HEK293T (cell line): ENCODE measurements at places on chromosomes 13 and 19.
A peak's percentile ranks its signal among the peaks of the same experiment; 100 is the strongest.

- no peak for DNase-seq
Measured at GRCh38 chr13:24389506-24389905, 80.1 kb downstream of the C1QTNF9 start.

DNA sequence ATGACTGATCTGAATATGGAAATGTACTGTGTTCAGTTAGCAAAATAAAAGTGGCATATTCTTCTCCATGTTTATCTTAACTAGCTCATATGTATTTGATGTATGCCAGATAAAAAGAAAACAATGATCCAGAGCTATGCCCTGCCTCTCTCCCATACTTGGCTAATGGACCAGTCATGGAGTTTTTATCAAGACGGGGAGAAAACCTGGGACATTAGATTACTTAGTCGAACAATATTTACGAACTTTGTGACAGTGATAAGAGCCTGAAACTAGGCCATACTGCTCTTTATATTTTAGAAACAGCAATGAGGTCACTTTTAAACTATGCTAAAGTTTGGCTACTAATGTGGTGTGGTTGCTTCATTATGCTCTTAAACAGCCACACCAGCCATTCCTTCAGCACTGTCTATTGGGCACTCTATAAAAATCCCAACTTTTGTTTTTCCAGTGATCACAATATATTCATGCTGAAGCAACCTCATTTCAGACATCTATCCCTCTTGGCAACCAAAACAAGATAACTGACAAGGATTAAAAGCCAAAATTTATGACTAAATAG is 265.0 kb downstream of the FGF14 start:
- no peak for DNase-seq

DNA sequence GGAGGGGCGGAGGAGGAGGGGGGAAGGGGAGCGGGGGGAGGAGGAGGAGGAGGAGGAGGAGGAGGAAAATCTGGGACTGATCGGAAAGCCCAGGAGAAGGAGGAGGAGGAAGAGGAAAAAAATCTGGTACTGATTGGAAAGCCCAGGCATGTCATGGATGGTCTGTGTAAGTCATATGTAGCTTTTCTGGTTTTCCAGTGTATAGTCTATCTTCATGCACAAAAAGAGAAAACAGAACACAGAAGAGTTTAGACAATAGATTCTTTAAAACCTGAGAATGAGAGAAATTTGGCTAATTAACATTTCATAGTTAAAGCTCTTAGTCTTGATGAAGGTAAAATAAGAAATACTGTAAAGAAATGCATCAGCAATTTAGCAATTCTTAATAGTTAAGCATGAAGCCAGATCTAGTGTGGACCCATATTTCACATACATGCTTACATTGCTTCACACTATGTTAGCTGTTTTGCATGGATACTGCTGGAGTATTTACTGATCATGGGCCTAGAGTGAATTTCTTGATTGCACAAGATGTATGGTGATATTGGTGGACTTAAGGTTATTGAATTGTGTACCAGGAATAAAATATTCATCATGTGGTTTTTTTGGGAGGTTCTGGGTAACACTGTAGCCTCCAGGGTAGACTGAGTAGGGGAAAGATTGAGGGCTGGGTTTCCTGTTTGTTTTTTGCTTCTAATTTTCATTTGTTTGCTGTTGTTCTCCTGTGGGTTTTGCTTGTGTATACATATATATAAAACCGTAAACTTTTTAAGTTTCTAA is 41.4 kb downstream of the SUCLA2 start:
- no peak for DNase-seq

- DNase-seq = no peak
Measured at GRCh38 chr13:99307247-99307646, at the start of gene GPR183. TSS of gene GPR183 (minus strand) at chr13:99307399. CDS start at chr13:99296145, 11,254 bp downstream.

DNA sequence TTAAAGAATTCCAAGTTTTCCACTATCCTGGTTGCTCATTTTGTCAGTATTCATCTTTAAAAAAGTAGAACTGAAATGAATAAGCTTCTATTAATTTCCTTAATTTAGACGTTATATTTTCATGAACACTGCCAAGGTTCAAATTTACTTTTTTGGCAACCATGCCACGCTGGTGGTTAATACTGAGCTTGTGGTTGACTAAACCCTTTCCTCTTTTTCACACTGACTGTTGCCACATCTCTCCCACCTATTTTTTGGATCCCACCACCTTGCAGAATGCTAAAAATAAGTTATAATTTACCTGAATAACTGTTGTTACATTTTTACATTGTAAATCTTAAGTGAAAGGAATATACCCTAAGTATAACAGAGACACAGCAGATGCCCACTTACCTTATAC is 45.0 kb downstream of the FLT3 start:
- no peak for DNase-seq

DNA sequence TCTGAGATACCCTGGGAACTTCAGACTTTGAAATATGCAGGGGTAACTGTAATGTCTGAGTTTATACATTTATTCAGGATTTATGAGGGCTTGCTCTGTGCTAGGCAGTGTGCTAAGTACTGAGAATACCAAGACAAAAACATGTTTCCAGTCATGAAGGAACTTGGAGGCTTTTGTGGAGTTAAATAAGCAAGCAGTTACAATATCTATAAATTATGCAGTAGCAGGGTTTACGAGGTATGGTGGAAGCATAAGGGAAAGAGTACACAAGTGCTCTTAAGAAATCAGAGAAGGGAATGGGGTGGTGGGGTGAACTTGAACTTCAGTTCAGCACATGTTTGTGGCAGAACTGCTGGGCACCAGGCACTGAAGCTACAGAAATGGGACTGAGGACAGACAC is 28.0 kb downstream of the MAB21L1 start:
- DNase-seq = no peak

- DNase-seq = no peak
Measured at GRCh38 chr19:38378866-38379265, 4.5 kb downstream of the PSMD8 start.

- DNase-seq = no peak
Measured at GRCh38 chr13:93635616-93636032, 409.0 kb downstream of the GPC6 start.

GRCh38 chr13:40600149-40600751 is 66.2 kb downstream of the FOXO1 start:
- DNase-seq = no peak

DNA sequence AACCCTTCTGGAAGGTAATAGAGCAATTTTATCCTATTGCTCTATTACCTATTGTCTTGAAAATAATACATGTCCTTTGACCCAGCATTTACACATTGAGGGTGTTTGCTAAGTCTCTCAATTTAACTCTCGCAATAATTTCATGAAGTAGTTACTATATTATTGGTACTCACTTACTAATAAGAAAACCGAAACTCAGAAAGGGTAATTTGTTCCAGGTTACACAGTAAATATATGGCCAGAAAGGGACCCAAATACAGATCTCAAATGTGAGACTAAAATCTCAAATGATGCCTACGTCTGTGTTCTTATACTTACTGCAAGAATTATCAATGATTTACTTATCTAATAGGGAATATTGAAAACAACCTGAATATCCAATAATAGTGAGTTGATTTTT is 29.7 kb upstream of the FAM216B start:
- DNase-seq = no peak

- peak; percentile 59 for DNase-seq
Measured at GRCh38 chr19:55454787-55455243, 6.6 kb downstream of the ISOC2 start.

- peak; percentile 45 for DNase-seq
Measured at GRCh38 chr19:10718205-10719196, 622 bp downstream of the DNM2 start.

- DNase-seq = no peak
Measured at GRCh38 chr19:33841685-33842084, 45.0 kb downstream of the KCTD15 start.

DNA sequence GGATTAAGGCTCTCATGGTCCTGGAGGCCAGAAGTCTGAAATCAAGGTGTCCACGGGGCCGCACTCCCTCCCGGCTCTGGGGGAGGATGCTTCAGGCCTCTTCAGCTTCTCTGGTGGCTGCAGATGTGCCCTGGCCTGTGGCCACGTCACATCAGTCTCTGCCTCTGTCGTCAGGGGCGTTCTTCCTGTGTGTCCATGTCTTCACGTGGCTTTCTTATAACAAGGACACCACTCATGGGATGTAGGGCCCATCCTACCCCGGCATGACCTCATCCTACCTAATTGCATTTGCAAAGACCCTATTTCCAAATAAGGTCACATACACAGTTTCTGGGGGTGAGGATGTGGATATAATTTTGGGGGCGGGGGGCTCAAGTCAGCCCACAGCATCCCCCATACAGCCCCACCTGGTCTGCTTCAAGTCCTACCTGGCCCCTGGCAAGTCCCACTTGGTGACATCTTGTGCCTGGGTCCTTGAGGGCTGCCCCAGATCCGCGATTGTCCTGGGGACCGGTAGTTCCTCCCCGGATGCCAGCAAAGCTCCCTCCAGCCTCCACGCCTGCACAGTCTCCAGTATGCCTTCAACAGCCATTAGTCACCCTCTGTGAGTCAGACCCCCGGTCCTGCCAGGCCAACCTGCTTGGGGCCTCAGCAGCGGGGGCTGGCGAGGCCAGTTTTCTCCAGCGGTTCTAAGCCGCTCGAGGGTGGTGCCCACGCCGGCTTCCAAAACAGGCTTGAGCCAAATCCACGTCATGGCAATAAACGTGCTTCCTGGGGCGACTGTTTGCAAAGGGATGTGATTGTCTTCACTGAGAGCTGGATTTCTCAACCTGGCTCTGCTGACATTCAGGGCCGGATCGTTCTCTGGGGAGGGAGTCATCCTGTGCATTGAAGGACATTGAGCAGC is 32.2 kb downstream of the MYO9B start:
- peak; percentile 21 for DNase-seq

DNA sequence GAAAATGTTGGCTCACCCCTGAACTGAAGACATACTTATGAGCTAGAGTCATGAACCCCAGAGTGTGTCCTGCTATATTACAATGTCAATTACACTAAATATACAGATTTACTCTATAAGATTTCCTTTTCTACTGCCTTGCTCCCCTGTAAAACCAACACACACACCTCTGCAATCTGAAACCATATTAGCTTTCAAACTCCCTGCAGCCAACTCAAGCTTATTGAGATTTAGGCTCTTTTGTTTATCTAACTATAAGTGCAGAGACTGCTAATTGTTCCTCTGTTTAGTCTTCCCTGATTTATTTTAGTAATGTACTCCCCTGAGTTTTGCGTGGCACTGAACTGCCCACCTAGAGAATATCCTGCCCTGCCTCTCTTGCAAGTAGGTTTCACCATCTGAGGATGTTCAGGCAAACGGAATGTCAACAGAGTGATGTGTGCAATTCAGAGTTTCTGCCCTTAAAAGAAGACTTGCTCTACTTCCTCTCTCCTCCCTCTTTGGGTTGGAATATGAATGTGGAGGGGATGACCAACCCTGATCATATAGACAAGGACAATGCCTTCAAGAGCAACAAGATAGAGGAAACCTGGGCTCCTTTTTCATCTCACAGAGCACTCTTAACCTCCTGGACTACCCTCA is 22.3 kb downstream of the FAM216B start:
- DNase-seq = no peak

DNA sequence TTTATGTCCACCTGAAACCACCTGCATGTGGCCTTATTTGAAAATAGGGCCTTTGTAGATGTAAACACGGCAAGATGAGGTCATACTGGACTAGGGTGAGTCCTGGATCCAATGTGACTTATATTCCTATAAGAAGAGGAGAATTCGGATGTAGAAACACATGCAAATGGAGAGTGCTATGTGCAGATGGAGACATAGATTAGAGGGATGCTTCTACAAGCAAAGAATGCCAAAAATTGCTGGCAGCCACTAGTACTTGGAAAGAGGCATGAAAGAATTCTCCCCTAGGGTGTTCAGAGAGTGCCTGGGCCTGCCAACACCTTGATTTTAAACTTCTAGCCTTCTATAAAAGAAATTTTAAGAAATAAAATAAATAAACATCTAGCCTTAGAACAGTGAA is 226.1 kb downstream of the RFC3 start:
- DNase-seq = no peak

- no peak for DNase-seq
Measured at GRCh38 chr19:24065243-24065642, 21.7 kb upstream of the ZNF254 start.

- no peak for DNase-seq
Measured at GRCh38 chr19:35347171-35347929, at the start of gene FFAR1. TSS of gene FFAR1 (plus strand) at chr19:35347902. CDS start at chr19:35351552, 3,650 bp downstream.

- DNase-seq = no peak
Measured at GRCh38 chr19:48613024-48613851, 1.6 kb downstream of the FAM83E start.

GRCh38 chr19:12802267-12803106 is 618 bp downstream of the THSD8 start:
- no peak for DNase-seq

DNA sequence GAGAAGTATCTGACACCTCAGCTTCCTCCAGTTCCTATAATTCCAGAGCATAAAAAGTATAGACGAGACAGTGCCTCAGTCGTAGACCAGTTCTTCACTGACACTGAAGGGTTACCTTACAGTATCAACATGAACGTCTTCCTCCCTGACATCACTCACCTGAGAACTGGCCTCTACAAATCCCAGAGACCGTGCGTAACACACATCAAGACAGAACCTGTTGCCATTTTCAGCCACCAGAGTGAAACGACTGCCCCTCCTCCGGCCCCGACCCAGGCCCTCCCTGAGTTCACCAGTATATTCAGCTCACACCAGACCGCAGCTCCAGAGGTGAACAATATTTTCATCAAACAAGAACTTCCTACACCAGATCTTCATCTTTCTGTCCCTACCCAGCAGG is 3.1 kb downstream of the KLF5 start:
- no peak for DNase-seq

DNA sequence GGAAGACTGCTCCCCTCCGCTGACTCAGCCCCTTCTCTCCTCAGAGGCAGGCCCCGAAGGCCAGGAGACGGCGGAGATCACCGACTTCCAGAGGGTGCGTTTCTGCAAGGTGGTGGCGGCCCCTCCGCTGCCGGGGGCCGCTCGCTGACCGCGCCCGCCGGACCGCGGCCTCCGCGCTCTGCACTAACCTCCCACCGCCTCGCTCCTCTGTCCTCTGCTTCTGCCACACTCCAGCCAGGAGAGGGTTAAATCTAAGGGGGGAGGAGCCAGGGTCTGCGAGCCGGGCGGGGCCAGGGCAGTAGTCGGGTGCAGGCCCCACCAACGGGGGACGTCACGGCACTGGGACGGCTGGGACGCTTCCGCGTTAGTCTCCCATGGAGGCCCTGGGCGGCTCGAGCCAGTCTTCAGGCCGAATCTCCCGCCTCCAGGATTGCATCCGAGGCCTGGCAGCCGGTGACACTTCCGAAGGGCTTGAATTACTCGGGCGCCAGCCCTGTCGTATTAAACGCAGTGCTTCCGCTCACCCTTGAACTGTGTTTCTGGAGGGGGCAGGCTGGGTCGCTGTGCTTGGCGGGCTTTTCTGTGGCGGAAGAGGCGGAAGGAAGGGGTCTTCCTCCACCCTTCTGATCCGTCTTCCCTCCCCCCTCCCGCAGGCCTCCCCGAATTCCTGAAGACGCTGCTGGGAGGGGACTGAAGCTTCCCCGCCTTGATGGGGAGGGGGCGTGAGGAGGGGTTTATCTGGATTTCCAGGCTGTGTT is 1.2 kb upstream of the INAFM1 start:
- DNase-seq = peak; percentile 83

DNA sequence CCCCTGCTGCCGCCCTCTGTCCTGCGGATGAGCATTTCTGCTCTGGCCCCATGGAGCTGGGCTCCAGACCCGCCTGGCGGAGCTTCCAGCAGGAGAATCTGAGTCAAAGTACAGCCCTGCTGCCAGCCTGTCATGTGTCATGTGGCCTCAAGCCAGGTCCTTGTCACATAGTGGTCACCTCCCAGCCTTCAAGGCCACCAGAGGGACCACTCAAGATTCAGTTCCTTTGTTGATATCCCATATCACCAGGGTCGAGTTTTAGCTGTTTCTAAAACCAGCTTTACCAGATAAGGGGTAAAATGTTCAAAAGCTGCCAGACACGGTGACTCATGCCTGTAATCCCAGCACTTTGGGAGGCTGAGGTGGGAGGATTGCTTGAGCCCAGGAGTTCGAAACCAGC is 13.4 kb downstream of the THOP1 start:
- DNase-seq = no peak
